HT-29 (cell line): ENCODE measurements at places on chromosomes 7 and 10. TPM values are rescaled to one million over a fixed set of nuclear protein-coding genes. Genes with fewer than 3 reads are reported as not detected.

Gene PUS7
- 22.1 and 24.3 TPM in 2 replicates for total RNA-seq

Gene HGF
- not detected in 2 replicates for total RNA-seq

Gene ZNF365
- not detected in 2 replicates for total RNA-seq

Gene CHN2
- 4.3 and 7.2 TPM in 2 replicates for total RNA-seq

Gene UNCX
- total RNA-seq: not detected in 2 replicates

Gene TMEM273
- total RNA-seq: not detected in 2 replicates

Gene IFIT1
- total RNA-seq: 5.3 and 8.3 TPM in 2 replicates

Gene SLC26A3
- total RNA-seq: not detected in 2 replicates

Gene MALRD1
- total RNA-seq: 0.64 and 0.68 TPM in 2 replicates

GRCh38 chr7:107048783-107049418 is 4.4 kb downstream of the PRKAR2B start:
- no peak for DNase-seq

- DNase-seq: no peak
Measured at GRCh38 chr7:12025246-12025645, 185.8 kb upstream of the TMEM106B start.

- no peak for DNase-seq
Measured at GRCh38 chr7:84207025-84207424, 12.4 kb upstream of the SEMA3A start.

DNA sequence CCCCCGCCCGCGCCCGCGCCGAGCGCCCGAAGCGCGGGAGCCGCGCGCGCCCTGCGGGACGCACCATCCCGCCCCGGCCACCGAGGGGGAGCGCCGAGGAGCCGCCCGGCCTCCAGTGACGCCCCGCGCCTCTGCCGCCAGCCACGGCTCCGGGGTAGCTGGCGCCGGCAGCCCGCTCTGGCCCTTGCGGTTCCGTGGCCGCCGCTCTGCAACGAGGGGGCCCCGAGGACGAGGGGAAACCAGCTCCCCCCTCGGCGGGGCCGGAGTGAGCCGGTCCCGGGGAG is at the start of gene PAXIP1:
Gene PAXIP1 (minus strand): TSS at position 33 of the 284 bp plus-strand sequence. CDS start 195 bp downstream, outside the sequence.
- no peak for DNase-seq

GRCh38 chr10:22720667-22721066 is 6.3 kb upstream of the PIP4K2A start:
- no peak for DNase-seq

DNA sequence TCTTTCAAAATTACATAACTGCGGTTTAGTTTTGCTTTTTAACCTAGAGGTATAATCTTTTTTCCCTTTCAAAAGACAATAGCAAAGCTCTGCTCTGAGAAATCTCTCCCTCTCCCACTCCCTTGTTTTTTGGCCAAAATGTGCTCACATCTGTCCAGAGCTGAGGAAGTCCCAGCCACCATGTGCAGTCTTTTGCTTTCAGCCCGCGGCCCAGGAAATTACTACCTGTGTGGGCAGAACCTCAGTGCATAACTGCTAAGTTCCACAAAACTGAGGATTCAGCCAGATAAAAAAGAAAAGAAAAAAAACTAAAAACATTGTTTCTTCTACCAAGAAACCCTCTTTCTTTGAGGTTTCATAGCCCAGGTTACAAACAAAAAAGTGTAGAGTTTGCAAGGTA is 115.0 kb upstream of the HGF start:
- DNase-seq: no peak

DNA sequence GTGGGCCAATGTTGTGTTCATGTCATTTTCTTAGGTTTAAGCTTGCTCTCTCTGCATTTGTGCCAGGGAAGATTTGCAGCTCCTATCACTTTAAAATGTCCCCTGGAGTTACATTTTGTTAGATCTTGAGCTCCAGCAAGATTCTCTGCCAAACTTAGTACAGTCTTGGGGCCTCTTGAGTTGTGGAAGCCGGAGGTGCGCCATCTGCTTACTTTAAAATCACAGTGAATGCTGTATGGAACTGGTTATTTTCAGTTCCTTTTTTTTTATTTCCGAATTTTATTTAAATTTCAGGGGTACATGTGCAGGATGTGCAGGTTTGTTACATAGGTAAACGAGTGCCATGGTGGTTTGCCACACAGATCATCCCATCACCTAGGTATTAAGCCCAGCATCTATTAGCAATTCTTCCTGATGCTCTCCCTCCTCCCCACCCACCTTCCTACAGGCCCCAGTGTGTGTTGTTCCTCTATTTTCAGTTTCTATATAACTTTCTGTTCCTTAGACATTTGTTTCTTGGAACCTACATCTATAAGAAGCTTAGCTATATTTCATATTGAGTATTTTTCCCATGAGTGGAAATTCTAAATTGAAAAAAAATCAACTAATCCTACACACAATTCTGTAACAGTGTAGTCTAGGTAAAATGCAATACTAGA is 114.4 kb upstream of the CREB5 start:
- DNase-seq: no peak

DNA sequence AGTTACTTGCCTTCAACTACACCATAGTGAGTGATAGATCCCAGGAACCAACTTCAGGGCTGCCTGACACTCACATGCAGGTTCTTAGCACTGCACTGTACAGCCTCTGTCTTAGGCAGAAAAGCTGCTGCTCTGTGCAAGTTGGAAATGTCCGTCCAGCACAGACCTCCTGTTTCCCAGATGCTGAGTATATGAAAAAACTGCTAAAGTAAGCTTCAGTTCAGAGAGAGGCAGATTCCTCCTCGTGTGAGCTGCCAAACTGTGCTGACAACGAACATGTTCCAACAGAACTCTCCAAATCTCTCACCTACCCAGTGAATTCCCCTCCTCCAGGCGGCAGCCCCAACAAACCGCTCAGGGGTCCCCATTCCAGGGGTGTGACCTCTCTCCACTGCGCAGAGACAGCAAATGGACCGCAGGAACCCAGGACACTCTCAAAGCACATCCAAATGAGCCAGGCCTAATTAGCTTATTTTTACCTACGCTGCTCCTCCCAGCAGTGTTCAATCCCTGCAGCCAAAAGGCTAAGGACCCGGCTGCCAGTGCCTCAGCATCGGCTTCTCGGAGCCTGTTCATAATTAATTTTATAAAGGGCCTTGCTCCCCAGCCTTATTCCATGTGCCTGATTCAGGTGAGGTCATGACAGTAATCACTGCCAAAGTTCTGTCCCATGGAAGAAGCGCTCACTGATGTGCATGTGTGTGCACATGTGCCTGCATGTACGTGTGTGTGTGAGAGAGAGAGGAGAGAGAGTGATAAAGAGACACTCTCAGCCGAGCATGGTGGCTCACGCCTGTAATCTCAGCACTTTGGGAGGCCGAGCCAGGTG is 159.5 kb upstream of the AUTS2 start:
- DNase-seq: no peak

DNA sequence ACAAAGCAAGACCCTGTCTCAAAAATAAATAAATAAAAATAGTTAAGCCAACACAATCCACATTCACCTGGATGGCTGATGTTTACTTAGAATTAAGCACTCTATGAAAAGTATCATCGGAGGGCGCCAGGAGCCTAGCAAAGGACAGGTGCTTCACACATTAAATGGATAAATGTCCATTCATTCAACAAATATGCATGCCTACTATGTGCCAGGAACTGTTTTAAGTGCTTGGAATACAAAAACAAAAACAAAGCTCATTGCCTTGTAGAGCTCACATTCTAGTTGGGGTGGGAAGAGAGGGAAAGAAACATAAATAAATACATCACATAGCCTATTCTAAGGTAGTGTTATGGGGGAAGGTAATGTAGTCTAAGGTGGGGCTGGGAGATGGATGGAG is 4.1 kb downstream of the BAIAP2L1 start:
- no peak for DNase-seq

GRCh38 chr7:112395411-112395810 is 54.8 kb upstream of the IFRD1 start:
- DNase-seq: no peak

DNA sequence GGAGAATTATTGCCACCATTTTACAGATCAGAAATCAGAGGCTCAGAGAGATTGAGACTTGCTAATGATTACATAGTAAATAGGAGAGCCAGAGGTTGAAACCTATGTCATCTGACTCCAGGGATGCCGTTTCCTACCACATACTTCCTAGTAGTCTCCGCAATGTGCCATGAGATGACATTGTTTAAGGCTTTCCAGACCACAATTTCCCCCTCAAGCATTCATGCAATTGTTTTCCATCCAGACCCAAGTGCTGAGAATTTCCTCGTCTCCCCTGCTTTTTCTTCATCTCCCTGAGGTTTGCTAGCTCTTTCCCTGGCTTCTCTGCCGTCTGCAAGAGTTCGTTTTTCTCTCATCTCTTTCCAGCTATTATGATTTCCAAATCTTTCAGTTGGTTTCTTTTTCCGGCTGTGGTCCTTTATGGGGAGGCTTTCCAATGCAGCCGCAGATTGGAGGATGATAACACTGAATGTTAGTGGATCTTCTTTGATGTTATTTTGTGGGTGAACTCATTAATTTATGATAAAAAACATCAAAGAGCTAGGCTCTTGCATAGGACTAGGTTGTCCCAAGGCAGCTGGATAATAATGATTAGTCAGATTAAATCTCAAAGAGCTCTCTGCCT is 6.9 kb upstream of the GOLGA7B start:
- no peak for DNase-seq

DNA sequence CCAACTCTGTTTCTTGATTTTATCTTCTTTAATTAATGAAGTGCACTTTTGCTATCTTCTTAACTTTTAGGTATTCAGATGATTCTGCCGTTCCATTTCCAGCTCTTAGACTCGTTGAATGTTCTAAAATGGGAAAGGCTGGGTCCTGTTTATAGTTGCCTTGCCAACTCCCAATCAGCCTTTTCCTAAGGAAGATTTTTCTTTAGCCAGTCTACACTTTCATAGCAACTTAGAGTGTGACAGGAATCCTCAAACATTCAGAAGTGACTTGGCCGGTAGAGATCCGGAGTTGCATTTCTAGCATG is 23.0 kb upstream of the TRIL start:
- no peak for DNase-seq

DNA sequence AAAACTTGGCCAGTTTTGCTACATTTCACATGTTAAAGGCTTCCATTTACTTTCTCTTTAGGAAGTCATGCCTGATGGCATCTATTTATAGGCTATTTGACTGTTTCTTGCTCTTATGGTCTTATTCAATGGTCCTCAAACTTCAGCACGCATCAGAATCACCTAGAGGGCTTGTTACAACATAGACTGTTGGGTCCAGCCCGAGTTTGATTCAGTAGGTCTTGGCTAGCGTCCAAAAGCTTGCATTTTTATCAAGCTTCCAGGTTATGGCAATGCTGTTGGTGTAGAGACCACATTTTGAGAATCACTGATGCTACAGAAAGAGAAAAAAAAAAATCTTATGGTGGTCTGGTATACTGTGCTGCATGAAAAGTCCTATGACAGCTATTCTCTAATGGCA is 51.9 kb downstream of the MTPN start:
- no peak for DNase-seq
